T-helper 17 cell (primary cell): ENCODE measurements at places on chromosomes 5 and 9. TPM values are rescaled to one million over a fixed set of nuclear protein-coding genes. Genes with fewer than 3 reads are reported as not detected.

DTWD2 gene
- total RNA-seq = 2.2 TPM

- H3K4me3 ChIP-seq = no peak overlapping the region
- no peaks in the 10 kb centered on the region for H3K36me3 ChIP-seq
- no peak for DNase-seq
- H3K27ac ChIP-seq = peak overlapping the region; percentile 4
- H3K27me3 ChIP-seq = no peaks in the 10 kb centered on the region
Observed at GRCh38 chr5:173736923-173737412, 120.5 kb upstream of the BOD1 start.

ZNF883 gene
- not detected for total RNA-seq

- no peaks in the 10 kb centered on the region for H3K4me1 ChIP-seq
- no peaks in the 10 kb centered on the region for H3K36me3 ChIP-seq
- no peak for DNase-seq
- H3K4me3 ChIP-seq = no peak overlapping the region
Observed at GRCh38 chr9:78595200-78595945, 298.4 kb downstream of the PSAT1 start.

SEMA6A gene
- total RNA-seq = 0.31 TPM

DNA sequence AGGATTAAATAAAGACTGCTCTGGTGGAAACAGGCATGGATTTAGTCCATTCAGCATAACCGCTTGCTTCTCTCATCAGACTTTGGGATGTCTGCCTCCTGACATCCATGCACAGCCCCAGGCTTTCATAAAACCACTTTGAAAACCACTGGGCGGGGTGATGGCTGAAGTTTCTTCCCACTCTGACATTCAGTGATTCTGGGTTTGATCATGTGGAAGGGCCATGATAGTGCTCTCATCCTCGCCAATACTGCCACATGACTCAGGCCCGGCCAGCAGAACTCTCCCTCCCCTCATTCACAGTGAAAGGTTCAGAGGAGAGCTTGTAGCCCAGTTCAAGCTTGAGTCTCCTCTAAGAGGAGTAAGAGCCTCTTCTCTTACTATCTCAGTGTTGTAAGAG is 29.6 kb upstream of the GLRA1 start:
- H3K27ac ChIP-seq = no peak overlapping the region
- H3K4me1 ChIP-seq = peaks cover 55% of the 10 kb centered on the region
- DNase-seq = no peak

TNFSF8 gene
- 45.7 TPM for total RNA-seq
